Right ventricle myocardium inferior (tissue), 1 donor: ENCODE measurements at places on chromosomes 11 and 22.

- DNase-seq, result no peak
Observed at GRCh38 chr11:111957663-111958444, 20.7 kb downstream of the DIXDC1 start.

DNA sequence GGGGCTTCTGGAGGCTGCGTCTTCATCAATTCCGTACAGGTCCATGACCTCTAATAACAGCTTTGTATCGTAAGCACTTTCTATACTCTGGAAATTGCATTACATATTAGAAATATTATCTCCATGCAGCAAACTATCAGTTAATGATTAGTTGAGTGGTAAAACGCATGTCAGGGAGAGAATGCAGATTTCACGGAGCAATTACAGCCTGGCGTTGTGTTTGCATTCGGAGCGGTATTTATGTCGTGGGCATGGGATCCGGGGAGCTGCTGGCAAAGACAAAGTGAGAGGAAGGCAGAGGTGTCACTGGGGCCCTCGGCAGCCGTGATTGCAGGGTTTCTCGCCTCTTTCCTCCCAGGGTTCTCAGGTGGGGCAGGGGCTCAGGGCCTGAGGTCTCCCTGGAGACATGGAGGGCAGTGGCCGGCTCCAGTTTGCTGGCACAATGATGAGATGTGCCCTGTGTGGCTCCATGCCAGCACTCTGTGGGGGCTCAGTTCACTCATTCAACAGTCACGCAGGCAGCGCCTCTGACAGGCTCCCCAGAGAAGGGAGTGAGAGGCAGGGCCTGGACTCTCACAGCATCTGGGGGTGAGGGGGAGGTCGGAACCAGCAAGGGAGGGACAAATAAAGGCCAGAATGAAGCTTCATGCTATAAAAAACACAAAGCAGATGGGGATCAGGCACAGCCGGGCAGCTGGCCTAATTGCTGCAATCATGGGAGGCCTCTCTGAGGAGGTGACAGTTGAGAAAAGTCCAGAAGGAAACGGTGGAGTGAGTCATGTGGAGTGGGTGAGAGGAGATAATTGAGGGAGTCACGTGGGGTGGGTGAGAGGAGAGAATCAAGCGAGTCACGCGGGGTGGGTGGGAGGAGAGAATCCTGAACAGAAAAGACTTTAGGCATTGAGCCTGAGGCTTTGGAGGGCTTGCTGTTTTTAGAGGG is 1002.7 kb downstream of the BRD1 start:
- no peak for DNase-seq

DNA sequence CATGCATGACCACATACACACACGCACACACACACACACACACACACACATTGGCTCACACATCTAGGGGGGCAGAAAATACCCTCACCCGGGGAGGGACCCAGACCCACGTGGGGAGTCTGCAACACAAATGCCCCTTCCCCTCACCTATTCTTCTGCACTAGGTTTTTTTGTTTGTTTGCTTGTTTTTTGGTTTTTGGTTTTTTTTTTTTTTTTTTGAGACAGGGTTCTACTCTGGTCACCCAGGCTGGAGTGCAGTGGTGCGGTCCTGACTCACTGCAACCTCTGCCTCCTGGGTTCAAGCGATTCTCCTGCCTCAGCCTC is 28.4 kb downstream of the WEE1 start:
- no peak for DNase-seq

DNA sequence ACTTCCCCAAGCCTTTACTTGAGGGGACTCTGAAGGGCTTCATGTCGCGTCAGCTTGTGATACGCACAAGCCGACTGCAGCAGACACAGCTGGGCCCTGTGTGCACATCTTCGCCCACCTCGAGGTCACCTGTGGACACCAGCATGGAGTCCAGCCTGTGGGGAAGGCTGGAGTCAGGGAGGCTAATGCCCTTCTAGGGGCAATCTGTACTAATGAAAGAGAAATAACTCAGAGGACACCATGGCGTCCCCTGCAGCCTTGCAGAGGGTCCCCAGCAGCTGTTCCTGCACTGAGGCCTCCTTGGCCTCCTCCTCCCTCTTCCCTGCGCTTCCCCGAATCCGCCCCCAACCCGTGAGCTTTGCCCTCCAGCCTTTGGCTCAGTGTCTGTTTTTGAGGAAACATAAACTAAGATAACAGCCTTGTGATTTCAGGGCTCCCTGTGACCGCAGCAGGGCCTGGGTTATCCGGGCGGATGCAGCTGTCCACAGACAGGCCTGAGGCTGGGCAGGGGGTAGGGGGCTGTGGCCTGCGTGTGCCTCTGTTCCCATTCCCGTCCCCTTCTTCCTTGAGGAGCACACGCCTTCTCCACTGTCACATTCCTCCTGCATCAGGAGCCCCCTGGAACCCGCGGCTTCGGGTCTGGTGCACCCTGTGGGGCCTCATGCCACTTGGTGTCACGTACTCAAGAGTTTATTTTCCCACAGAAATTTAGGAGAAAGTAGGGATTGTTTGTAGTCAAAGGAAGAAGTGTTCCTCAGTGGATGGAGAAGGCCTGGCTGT is 25.0 kb downstream of the KRTAP5-5 start:
- no peak for DNase-seq

GRCh38 chr11:34959770-34960169 is 43.4 kb downstream of the PDHX start:
- no peak for DNase-seq

DNA sequence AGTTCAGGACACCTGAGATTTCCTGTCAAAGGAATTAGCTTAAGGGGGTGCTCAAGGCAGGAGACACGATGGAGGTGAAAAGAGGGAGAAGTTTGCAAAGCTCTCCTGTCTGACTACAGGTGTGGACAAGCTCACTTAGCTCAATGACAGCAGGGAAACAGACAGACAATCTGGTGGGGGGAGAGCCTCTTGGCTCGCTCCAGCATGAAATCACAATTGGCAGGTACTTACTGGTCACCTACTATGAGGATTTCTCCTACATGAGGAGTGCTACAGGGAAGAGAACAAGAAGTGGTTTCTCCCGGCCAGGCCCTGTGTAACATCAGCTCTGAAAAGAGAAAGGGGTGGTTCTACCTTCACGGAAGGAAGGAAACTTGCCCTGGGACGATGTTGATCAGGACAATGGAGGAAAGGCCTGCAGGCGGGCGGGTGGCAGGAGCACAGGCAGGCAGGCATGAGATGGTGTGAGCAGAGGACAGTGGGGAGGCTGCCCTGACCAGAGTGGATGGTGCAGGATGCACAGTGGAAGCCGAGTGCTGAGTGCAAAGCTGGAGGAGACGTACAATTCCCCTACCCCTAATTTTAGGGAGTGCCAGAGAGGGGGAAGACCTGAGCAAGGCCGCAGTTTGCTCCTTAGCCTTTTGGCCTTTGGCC is 57.9 kb upstream of the CRTAM start:
- DNase-seq, result no peak

GRCh38 chr11:43377389-43377788 is 18.7 kb downstream of the TTC17 start:
- DNase-seq, result no peak

- no peak for DNase-seq
Observed at GRCh38 chr22:27597703-27598444, 203.7 kb downstream of the MN1 start.

DNA sequence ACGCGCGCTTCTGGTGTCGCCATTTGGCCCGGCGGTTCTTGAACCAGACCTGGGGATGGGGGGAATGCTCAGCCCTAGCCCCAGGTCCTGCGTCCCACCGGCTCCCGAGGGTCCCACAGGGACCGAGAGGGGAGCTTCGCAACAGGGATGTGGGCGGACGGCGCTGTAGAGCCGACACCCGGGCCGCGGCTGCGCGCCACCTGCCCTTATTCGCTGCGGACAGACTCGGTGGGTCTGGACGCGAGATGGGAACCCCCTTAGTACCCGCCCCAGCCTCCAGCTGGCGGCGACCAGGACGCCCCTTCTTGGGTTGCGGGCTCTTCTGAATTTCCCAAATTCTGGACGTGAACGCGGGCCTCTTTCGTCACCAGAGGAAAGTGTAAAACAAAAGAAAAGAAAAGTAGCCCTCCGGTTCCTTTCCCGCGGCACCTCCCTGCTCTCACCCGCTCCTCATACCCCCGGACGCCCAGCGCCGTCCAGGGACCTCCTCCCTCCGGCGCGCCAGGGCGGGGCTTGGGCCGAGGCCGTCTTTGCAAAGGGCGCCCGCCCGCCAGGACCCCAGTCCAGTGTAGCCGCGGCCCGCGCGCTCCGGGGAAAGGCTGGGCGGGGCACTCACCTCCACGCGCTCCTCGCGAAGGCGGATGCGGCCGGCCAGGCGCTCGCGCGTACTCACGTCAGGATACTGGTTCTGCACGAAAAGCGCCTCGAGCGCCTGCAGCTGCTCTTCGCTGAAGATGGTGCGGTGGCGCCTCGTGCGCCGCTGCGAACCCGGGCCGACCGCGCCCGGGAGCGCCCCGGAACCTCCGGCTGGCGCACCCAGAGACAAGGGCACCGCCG is 827 bp downstream of the GSC2 start:
- DNase-seq, result peak; percentile 43

DNA sequence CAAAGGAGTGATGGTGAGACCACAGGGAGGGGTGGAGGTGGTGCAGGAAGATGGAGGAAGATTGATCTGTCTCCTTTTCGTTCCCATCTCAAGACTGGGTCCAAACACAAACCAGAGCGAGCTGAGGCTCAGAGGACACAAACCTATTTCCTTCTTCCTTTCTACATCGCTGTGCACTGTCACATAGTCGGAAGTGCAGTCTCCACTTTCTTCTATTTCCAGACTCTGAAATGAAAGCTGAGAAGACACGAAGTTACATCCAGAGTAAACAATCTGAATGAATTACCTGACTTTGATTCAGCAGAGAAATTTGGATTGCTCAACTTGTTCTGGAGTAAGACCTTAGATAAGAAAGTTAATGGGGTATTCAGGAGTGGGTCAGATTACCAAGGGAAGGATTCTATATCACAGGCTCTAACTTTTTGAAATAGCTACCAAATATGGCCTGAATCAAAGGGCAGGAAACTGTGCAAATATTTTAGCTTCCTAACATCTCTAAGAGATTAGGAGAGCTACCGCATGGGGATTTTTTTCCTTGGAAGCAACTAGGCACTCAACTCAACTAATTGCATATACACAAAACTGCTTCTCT is 14.4 kb downstream of the OVCH2 start:
- DNase-seq, result no peak

- no peak for DNase-seq
Observed at GRCh38 chr11:4626207-4627099, 10.8 kb upstream of the OR51D1 start.

DNA sequence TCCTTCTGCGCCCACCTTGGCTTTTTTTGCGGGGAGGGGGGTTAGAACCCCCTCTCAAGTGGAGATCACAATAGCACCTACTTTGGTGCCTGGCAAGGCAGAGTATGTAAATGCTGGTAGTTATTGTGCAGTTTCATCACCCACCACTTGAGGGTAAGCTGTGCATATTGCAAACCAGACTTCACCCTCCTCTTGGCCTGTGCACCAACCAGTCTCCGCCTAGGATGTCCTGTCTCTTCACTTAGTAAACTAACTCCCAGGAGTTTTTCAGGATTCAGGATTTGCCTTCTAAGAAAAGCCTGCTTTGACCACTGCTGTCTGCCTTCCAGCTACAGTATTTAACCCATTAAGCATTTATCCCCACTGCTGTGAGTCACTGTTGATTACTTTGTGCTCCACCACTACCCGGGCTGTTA is 2.0 kb upstream of the UBXN1 start:
- DNase-seq, result no peak

DNA sequence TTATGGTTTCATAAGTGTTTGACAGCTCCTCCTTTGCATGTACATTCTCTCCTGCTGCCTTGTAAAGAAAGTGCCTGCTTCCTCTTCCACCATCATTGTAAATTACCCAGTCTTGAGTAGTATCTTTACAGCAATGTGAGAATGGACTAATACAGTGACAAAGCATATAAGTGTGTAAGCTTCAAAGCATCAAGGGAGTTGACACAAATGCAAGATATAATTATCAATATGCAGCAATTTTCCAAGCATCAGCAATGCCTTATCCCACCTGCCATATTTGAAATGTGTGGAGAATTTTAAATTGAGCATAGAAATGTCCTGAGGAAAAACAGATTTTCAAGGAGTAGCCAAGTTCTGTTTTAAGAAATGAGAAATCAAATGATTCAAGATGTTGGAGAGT is 1.7 kb upstream of the OR5AL1 start:
- DNase-seq, result no peak

- no peak for DNase-seq
Observed at GRCh38 chr11:103997082-103997481, 39.4 kb upstream of the DDI1 start.

DNA sequence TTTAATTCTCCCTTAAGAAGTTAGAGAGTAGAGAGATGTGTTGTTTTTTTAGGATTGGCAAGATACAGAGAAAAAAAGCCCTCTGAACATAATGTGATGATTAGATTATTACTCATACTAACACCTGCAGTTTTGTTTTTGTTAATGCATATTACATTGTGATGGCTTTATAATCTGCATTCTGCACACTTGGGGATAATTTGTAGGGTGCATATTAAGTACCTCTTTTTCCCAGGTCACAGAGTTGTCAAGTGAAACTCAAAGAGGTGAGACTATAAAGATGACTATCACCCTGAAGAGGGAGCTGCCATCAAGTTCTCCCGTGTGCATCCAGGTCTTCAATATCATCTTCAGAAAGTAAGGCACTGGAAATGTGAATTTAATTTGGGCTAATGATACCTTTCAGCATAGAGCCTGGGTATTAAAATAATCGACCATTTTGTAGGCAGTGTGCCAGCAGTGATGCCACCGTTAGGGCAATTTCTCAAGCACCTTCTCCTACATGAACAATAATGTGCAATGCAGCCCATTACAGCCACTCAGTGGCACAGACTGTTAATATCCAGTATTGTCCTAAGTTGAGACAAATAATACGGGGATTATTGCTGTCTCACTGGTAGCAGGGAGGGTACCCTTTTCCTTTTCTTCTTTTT is 16.2 kb downstream of the PIWIL4 start:
- no peak for DNase-seq

DNA sequence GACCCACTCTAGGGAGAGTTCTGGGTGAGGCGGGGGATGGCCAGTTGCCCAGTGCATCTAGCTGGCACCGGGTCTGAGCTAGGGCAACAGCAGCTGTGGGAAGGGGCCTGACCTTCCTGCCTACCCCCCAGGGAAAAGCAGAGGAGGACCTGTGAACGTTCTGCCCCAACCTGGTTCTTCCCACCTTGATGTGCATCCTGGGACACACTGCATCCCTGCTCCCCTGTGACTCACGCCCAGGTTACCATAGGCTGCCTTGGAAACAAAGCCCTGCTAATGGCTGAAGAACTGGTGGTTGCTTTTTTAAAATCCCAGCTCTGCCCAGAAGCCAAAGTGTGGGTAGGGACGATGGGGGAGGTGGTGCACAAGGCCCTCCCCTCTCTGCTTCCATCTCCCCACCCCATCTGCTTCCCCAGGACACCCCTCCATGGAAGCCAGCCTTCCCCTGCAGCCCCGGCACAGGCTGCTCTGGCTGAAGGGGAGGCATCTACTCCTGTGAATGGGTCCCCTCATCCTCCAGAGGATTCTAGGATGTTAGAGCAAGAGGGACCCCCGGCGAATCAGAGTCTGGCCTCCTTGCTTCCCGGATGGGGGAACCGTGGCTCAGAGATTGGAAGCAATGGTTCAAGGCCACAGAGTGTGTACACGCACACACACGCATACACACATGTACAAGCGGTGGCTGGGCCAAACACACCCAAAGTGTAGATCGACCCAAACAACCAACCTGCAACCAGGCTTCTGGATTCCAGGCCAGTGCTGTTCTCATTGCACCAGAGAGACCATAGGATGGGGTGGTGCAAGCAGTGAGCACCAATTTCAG is 7.6 kb upstream of the C11orf96 start:
- no peak for DNase-seq

- DNase-seq, result no peak
Observed at GRCh38 chr11:34303028-34303570, 54.7 kb downstream of the ABTB2 start.
